ENCODE measurements at places on chromosomes 5 and 9.
A peak's percentile ranks its signal among the peaks of the same experiment; 100 is the strongest.

DNA sequence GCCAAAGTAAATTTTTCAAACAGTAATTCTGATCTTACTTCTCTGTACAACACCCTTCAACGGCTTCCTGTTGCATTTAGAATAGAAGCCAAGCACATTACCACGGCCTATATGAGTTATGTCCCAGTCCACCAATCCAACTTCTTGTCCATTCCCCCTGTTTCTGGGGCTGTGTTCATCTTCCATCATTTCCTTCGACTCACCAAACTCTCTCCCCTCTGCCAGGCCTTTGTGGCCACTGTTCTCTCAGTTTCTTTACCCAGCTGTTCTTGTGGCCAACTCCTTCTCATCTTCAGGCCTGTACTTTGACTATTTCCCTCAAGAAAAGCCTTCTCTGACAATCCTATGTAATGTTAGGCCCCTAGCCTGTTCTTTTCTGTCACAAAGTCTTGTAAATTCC lies 259.4 kb upstream of the EFNA5 start:
- no peak for DNase-seq

DNA sequence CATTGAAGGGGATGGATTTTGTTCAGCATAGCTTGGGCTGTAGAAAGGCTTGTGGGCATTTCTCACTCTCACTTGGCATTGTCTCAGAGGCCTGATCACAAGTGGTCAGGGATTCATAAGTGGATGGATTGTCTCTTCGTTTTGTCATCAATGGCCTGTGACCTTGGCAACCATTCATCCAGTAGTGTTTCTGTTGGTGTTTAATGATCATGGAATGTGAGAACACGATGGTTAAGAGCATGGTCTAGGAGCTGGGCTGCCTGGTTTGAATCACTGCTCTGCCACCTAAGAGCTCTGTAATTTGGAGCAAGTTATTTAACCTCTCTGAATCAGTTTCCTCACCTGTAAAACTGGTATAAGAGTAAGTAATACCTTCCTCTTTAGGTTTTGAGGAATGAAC lies 430.1 kb upstream of the MEF2C start:
- no peak for DNase-seq

DNA sequence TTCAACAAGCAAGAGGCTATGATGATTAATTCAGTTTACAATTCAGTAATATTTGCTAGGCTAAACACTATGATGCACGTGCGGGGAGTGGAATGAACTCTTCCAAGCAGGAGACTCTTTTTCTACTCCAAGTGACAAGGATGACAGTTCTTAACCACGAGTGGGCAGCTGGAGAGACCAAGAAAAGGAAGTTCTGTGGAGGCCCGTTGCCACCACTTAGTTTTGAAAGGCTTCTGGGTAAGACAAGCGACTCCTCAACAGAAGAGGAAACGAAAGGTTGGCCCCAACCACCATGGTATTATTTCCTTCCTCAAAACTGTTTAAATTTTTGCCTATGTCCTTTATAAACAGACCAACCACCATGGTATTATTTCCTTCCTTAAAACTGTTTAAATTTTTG lies 2.8 kb downstream of the DCAF12 start:
- peak; percentile 15 for DNase-seq

GRCh38 chr5:32406650-32407049 lies 37.9 kb downstream of the ZFR start:
- no peak for DNase-seq

GRCh38 chr5:54438620-54439389 lies 16.7 kb upstream of the HSPB3 start:
- no peak for DNase-seq

All from CD4-positive, alpha-beta T cell treated with Interleukin-17A for 4 hours (primary cell).